ENCODE measurements at places on chromosomes 3 and 15. TPM values are rescaled to one million over a fixed set of nuclear protein-coding genes. Genes with fewer than 3 reads are reported as not detected.
A peak's percentile ranks its signal among the peaks of the same experiment; 100 is the strongest.

DNA sequence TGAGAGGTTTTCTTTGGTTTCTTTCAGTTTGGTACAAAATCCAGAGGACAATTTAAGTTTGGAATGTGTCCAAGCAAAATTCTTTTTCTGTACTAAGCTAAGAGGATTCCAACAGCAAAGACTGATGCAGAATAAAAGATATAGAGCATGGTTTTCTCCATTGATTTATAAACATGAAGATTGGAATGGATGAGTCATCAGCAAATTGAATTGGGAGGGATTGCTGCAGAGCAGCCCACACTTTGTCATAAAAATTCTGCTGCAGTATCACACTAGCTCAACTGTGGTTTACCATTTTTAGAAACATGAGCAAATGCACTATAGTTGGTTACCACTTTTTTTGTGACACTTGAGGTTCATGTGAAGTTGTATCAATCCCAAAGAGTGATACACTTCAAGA is 16.1 kb upstream of the LARP6 start:
- no peak overlapping the region for H3K4me3 ChIP-seq
- no peaks in the 10 kb centered on the region for H3K27me3 ChIP-seq
- H3K4me1 ChIP-seq = peaks cover 32% of the 10 kb centered on the region
- no peak for DNase-seq

DNA sequence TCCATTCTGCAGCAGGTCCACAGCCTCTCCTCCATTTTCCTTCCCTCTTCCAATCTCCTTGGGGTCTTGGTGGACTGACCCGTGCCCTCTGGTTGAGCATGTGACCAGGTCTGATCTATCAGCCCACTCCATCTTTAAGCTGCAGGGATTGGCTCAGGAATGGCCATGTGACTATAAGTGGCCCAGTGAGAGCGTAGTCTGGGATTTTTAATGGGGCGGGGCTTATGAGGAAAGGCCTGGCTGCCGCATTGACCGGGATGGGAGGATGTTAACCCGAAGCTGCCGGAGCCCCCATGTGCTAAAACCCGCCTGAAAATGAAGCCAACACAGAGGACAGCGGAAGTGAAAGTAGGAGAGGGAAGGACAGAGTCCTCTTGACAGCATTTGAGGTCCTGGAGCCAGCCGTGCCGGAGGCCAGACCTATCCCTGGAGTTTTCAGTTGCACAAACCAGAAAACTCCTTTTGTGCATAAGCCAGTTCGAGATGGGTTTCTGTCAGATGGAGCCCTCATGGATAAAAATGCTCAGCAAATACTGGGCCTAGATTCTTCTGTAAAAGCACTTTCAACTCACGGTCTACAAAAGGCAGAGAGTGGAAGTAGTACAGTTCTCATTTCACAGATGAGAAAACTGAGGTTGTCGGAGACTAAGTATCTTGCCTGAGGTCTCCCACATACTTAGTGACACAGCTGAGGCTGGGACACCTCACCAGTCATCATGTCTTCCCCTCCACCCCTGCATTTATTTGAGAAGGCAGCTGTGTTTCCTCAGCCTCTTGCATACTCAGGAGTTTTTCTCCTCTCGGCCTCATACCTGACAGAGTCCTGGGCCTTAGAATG is 61.9 kb downstream of the ATP2B2 start:
- no peaks in the 10 kb centered on the region for H3K27me3 ChIP-seq
- DNase-seq = no peak
- H3K4me3 ChIP-seq = no peak overlapping the region

- H3K4me3 ChIP-seq = no peak overlapping the region
- no peak for DNase-seq
- H3K27ac ChIP-seq = no peak overlapping the region
These were observed 258.2 kb downstream of the SOX2 start for GRCh38 chr3:181969925-181970324.

GRCh38 chr15:57345584-57345983 is 30.7 kb upstream of the CGNL1 start:
- no peak for DNase-seq
- H3K27ac ChIP-seq = no peak overlapping the region
- no peaks in the 10 kb centered on the region for H3K27me3 ChIP-seq
- no peak overlapping the region for H3K4me3 ChIP-seq
- no peaks in the 10 kb centered on the region for H3K4me1 ChIP-seq

- no peaks in the 10 kb centered on the region for H3K36me3 ChIP-seq
- DNase-seq = no peak
- H3K27me3 ChIP-seq = no peaks in the 10 kb centered on the region
- H3K27ac ChIP-seq = peak overlapping the region; percentile 81
- H3K4me1 ChIP-seq = peaks cover 35% of the 10 kb centered on the region
These were observed 69.5 kb upstream of the MBNL1 start for GRCh38 chr3:152199102-152199840.

GRCh38 chr3:136932523-136932922 is 25.3 kb upstream of the IL20RB start:
- peak overlapping the region; percentile 72 for H3K27ac ChIP-seq
- no peak overlapping the region for H3K4me3 ChIP-seq
- H3K36me3 ChIP-seq = peaks cover 4% of the 10 kb centered on the region
- H3K4me1 ChIP-seq = peaks cover 74% of the 10 kb centered on the region

DNA sequence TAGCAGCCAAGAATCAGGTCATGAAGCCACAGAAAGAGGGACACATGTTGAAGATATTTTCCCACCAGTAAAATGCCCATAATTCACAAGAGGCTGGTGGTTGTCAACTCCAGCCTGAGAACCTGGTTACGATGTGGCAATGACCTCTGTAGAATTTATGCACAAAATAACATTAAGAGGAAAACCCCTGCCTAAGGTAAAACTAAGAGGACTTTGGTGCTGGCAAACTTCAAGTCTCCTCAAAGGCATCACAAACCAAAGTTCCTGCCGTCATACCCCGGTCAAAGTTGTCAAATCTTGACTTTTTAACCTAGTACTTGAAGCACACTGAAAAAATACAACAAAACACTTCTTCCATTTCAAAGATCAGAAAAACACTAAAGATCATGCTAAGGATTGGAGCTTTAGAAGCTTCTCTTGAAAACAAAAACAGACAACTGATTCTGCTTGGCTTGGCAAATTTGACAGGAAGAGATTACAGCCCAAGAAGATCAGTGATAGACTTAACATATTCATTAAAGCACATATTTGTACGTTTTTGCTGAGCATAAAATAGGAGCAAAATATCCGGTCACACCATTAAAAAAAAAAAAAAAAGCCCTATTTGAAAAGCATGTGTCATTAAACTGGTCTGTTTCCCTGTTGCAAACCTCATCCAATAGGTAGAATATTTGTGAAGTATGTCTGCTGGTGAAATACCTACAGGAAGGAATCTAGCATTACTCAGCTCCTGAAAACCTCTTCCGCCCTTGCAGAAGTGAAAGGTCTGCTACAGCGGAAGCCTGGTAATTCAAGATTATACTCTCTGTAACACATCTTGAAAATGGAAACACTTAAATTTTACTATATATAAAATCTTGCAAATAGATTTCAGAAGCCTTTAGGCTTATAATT is 22.8 kb downstream of the EIF4E3 start:
- no peaks in the 10 kb centered on the region for H3K27me3 ChIP-seq
- H3K27ac ChIP-seq = no peak overlapping the region
- peaks cover 8% of the 10 kb centered on the region for H3K4me1 ChIP-seq
- no peak for DNase-seq

GABRG3 gene
- not detected for total RNA-seq

DNA sequence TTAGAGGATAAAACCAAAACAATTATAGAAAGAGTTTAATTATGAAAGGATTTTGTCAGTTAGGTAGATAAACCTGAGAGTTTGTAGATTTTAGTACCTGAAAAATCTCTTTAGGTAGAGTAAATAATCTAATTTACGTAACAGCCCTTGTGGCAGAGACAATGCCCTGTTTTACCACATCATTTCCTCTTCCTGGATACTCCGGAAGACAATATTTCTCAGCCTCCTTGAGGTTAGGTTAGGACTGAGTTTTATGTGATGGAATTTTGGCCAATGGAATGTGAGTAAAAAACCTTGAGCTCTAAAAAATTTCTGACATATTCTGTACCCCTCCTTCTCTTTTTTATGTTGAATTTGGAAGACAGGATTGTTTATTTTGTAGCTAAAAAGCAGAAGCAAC is 50.7 kb upstream of the TPRG1 start:
- no peaks in the 10 kb centered on the region for H3K36me3 ChIP-seq
- peak overlapping the region; percentile 78 for H3K27ac ChIP-seq
- no peak overlapping the region for H3K4me3 ChIP-seq
- H3K27me3 ChIP-seq = no peaks in the 10 kb centered on the region
- no peak for DNase-seq

SLC22A13 gene
- not detected for total RNA-seq

GRCh38 chr15:34896183-34896582 is 73.4 kb downstream of the AQR start:
- no peaks in the 10 kb centered on the region for H3K36me3 ChIP-seq
- H3K4me1 ChIP-seq = no peaks in the 10 kb centered on the region
- H3K27ac ChIP-seq = no peak overlapping the region
- no peaks in the 10 kb centered on the region for H3K27me3 ChIP-seq

GRCh38 chr3:54304877-54305276 is 182.5 kb downstream of the CACNA2D3 start:
- H3K4me3 ChIP-seq = no peak overlapping the region
- no peaks in the 10 kb centered on the region for H3K36me3 ChIP-seq
- H3K27ac ChIP-seq = no peak overlapping the region
- H3K27me3 ChIP-seq = no peaks in the 10 kb centered on the region
- H3K4me1 ChIP-seq = no peaks in the 10 kb centered on the region

OXNAD1 gene
- total RNA-seq = 30.0 TPM

DLEC1 gene
- total RNA-seq = 0.25 TPM

GRCh38 chr3:104503022-104503421 is 863.7 kb upstream of the ALCAM start:
- H3K27ac ChIP-seq = no peak overlapping the region
- no peak for DNase-seq
- no peaks in the 10 kb centered on the region for H3K27me3 ChIP-seq
- H3K4me3 ChIP-seq = no peak overlapping the region

GANC gene
- 23.1 TPM for total RNA-seq

GABRA5 gene
- total RNA-seq = not detected

ZMYND10 gene
- 0.74 TPM for total RNA-seq

CAND2 gene
- 12.5 TPM for total RNA-seq

DNA sequence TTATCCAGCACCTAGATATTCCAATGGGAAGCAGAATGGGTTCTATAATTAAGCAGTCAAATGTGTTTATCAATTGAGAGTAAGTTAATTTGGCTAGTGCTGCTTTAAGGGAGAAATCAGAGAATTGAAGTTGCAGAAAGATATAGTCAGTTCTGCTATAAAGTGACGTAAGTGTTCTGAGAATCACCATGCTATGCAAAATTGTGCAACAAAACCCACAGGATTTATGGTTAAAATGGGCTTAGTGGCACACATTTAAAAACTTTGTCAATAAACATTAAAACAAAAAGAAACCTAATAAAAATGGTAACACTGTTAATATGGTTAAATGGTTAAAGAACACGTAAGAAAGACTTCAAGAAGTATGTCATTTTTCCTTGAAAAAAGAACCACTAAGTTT is 74.5 kb downstream of the TMEM108 start:
- no peaks in the 10 kb centered on the region for H3K36me3 ChIP-seq
- H3K4me1 ChIP-seq = no peaks in the 10 kb centered on the region
- no peaks in the 10 kb centered on the region for H3K27me3 ChIP-seq
- no peak for DNase-seq
- H3K4me3 ChIP-seq = no peak overlapping the region

GRCh38 chr3:157982359-157982758 is 123.9 kb downstream of the SHOX2 start:
- no peak overlapping the region for H3K27ac ChIP-seq
- no peaks in the 10 kb centered on the region for H3K4me1 ChIP-seq
- no peaks in the 10 kb centered on the region for H3K36me3 ChIP-seq
- H3K4me3 ChIP-seq = no peak overlapping the region
- DNase-seq = no peak

CSPG4 gene
- 23.1 TPM for total RNA-seq

DNA sequence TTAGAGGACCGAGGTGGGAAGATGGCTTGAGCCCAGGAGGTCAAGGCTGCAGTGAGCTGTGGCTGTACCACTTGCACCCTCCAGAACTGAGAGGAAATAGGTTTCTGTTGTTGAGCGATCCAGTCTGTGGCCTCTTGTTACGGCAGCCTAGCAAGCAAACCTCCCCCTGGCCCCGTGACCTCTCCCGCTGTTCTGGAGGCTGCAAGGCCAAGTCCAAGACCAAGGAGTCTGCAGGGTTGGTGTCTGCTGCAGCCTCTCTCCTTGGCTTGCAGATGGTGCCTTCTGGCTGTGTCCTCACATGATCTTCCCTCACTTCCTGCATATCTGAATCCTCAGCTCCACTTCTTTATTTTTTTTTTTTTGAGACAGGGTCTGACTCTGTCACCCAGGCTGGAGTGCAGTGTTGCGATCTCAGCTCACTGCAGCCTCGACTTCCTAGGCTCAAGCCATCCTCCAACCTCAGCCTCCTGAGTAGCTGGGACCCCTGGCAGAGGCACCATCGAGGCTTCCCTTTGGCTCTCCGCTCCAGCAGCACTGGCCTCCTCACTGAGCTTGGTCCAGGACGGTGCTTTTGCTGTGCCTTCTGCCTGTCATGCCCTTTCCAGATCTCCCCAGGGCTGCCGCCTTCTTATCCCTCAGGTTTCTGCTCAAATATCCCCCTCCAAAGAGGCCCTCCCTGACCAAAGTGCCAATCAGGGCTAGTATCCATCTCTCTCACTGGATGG is 18.0 kb upstream of the PLXND1 start:
- H3K27ac ChIP-seq = peak overlapping the region; percentile 93
- no peaks in the 10 kb centered on the region for H3K36me3 ChIP-seq
- peaks cover 77% of the 10 kb centered on the region for H3K4me1 ChIP-seq
- DNase-seq = peak; percentile 85
- H3K4me3 ChIP-seq = no peak overlapping the region

KNG1 gene
- total RNA-seq = not detected

EPHB1 gene
- total RNA-seq = 2.2 TPM

DNA sequence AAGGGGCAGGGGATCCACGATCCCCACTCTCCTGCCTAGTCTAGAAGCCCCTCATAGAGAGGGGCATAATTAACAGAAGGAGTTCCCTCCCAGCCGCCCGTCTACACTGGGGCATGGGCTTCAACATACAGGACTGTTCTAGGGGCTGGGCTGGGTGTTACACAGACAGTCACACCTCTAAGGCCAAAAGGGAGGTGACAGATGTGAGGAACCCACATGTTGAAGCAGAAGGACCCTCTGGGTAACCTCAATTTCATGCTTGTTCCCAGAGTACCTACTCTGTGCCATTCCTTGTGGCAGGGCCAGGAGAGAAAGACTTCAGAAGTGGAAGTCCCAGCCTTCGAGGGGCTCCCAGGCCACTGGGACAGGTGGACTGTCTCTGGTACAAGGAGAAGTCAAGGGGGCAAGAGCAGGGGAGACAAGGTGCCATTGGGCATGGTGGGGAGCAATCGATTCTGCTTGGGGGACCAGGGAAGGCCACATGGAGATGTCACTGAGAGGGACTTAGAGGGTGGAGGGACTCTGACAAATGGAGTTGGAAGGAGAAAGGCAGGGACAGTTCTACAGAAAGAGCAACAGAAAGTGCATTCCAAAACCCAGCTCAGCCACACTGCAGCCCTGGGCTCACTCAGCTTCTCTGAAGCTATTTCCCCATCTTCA is 71.3 kb downstream of the CPN2 start:
- H3K36me3 ChIP-seq = no peaks in the 10 kb centered on the region
- no peaks in the 10 kb centered on the region for H3K27me3 ChIP-seq
- H3K4me3 ChIP-seq = no peak overlapping the region
- no peak for DNase-seq
- peaks cover 31% of the 10 kb centered on the region for H3K4me1 ChIP-seq

GRCh38 chr3:173253471-173253870 is 112.4 kb upstream of the SPATA16 start:
- no peaks in the 10 kb centered on the region for H3K4me1 ChIP-seq
- H3K36me3 ChIP-seq = no peaks in the 10 kb centered on the region
- H3K4me3 ChIP-seq = no peak overlapping the region
- H3K27ac ChIP-seq = no peak overlapping the region
- no peaks in the 10 kb centered on the region for H3K27me3 ChIP-seq

RCN2 gene
- total RNA-seq = 39.5 TPM

Data from vagina (tissue), 2 donors.